Airway epithelial cell (primary cell): ENCODE measurements at places on chromosomes 5 and 9. TPM values are rescaled to one million over a fixed set of nuclear protein-coding genes. Genes with fewer than 3 reads are reported as not detected.

ANXA2R gene
- total RNA-seq, result 0.28 and 0.35 TPM in 2 replicates

MCTP1 gene
- total RNA-seq, result 0.92 and 1.3 TPM in 2 replicates

DRD1 gene
- not detected in 2 replicates for total RNA-seq

RASEF gene
- total RNA-seq, result 7.5 and 8.3 TPM in 2 replicates

C1QTNF2 gene
- not detected in 2 replicates for total RNA-seq

SPATA6L gene
- total RNA-seq, result 0.23 and 1.1 TPM in 2 replicates

WNK2 gene
- total RNA-seq, result 0.23 and 0.71 TPM in 2 replicates

FAM200C gene
- 1.6 and 2.8 TPM in 2 replicates for total RNA-seq

CDH9 gene
- not detected in 2 replicates for total RNA-seq

ANKRD18A gene
- 0.98 and 1.6 TPM in 2 replicates for total RNA-seq

ORM2 gene
- total RNA-seq, result not detected in 2 replicates

FGF1 gene
- total RNA-seq, result 0.93 and 2.0 TPM in 2 replicates

HMMR gene
- total RNA-seq, result 26.5 and 34.5 TPM in 2 replicates
